ENCODE measurements at places on chromosomes 6 and 20. TPM values are rescaled to one million over a fixed set of nuclear protein-coding genes. Genes with fewer than 3 reads are reported as not detected.

GRCh38 chr6:38570750-38571149 lies 69.0 kb downstream of the BTBD9 start:
- H3K4me1 ChIP-seq, result no peaks in the 10 kb centered on the region
- DNase-seq, result no peak
- H3K27ac ChIP-seq, result no peak overlapping the region
- H3K4me3 ChIP-seq, result no peak overlapping the region
- H3K36me3 ChIP-seq, result peaks cover 2% of the 10 kb centered on the region

DNA sequence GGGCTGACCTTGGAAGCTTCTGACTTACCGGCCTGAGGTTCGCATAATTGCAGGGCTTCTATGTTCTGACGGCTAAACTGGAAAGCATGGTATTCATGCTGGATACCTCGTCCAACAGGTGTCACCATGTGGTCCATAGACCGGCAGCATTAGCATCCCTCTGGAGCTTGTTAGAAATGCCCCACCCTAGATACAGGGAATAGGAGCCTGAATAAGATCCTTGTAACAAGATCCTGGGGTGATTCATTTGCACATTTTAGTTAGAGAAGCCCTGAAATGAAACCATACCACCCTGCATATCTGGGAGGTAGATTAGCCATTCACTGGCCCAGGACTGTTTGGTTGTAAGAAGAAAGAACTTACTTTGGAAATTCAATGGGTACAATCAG lies 77.7 kb downstream of the TMEM170B start:
- no peaks in the 10 kb centered on the region for H3K27me3 ChIP-seq
- DNase-seq, result peak; percentile 16

- H3K36me3 ChIP-seq, result no peaks in the 10 kb centered on the region
- DNase-seq, result no peak
- no peaks in the 10 kb centered on the region for H3K27me3 ChIP-seq
- no peak overlapping the region for H3K27ac ChIP-seq
Observed at GRCh38 chr6:4243237-4243636, 107.9 kb upstream of the ECI2 start.

Gene DEFB121
- total RNA-seq, result not detected

Gene OR2H2
- not detected for total RNA-seq

Data from suprapubic skin (tissue), 4 donors.